ENCODE measurements at places on chromosomes 6 and 20. TPM values are rescaled to one million over a fixed set of nuclear protein-coding genes. Genes with fewer than 3 reads are reported as not detected.
A peak's percentile ranks its signal among the peaks of the same experiment; 100 is the strongest.

GRCh38 chr6:16729744-16730143 is 31.5 kb downstream of the ATXN1 start:
- no peak for DNase-seq

DNA sequence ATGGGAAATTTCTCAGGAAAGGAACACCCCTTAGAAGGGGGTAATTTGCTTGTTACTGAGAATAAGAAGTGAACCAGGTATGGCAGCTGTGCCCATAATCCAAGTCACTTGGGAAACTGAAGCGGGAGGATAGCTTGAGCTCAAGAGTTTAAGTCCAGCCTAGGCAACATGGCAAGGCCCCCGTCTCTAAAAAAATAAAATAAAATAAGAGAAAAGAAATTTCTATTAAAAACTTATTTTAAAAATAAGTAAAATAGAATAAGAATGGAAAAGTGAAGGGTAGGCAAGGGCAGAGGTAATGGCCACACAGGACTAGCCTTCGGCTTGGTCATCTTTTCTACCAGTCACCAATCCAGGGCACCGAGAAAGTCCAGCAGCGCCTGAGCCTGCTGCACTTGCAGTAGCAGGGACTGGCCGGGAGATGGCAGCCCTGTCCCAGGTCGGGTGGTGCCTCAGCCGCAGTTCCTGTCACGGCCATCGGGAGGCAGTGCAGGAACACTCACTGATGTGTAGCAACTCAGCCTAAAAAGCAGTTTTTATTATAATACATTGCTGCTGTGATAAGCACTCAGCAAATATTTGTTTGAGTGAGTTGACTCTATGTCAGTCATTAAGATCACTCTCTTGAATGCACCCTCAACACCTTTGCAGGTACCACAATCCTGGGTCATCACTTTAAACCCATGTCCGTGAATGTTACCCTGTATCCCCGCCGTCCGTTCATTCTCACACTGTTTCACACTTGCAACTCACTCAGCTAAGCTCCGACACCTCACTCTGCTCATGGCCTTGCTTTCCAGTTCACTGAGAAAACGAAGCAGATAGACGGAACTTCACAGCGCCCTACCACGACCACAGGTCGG is 23.2 kb upstream of the GCM1 start:
- DNase-seq: peak; percentile 89

GRCh38 chr20:41055679-41056078 is 27.1 kb downstream of the TOP1 start:
- no peak for DNase-seq

DNA sequence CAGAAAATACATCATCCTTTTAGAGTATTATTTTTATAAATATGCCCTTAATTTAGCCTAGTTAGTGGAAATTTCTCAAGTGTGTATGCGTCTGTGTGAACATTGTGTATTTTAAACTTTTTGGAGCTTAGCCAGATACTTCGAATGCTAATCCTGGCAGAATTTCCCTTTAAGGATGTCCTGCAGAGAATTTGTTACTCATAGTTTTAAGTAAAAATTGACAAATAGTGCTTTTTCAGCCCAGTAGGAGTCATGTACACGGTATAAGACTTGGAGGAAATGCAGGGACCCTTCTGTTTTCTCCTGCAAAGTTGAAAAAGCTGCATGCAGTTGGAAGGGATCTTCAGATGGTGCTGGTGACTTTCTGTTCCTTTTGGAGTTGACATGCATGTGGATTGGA is at the start of gene FHL5:
Gene FHL5 (plus strand): TSS at position 243 of the 400 bp plus-strand sequence. CDS start 40,486 bp downstream, outside the sequence.
- no peak for DNase-seq

DNA sequence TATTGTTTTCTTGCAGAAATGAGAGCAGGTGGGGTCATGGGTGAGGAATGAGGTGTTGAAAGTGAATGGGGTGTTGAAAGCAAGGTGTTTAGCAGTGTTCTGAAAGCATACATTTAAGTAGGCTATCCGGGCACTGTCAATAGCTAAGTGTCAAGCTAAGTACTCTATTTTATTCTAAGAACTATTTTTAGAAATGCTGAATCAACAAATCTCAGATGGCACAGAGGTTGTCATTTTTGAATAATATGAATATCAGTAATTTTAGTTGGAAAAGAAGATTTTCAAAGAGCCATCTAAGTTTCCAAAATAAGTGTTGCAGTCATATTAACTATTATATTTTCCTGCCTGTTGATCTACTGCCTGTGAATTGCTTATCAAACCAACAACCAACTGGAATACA is 21.7 kb upstream of the SLC17A3 start:
- no peak for DNase-seq

DNA sequence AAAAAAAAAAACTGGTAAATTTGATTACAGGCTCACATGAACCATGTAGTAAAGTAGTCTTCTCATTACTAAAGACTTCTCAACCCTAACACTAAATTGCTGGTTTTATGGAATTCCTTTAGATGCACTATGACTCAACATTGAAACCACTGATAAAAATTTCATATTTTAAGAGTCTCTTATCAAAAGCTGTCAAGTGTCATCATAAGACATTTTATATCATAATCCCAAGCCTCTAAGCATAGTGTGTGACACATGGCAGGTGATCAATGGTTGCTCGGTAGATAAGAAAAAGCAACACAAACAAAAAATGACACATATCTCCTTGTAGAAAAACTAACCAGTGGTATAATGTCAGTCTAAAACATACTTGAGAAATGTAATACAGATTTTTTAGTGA is 258.4 kb downstream of the RNGTT start:
- DNase-seq: no peak

DNA sequence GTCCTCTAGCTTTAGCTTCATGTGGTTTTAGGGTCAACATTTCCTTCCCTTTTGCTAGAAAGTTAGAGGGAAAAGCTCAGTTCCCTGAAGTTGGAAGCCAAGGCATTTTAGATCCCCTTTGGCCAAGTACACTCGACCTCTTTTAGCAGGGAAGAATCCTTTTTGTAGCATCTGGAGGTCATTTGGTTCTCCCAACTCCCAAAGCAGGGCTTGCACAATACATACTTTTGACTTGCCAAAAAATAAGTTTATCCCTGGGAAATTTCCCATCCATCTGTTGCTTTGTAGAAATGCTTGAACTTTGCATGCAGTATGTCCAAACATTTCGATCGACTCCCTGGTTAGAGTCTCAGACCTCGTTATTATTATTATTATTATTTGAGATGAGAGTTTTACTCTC is 4.6 kb upstream of the EDEM2 start:
- DNase-seq: no peak

DNA sequence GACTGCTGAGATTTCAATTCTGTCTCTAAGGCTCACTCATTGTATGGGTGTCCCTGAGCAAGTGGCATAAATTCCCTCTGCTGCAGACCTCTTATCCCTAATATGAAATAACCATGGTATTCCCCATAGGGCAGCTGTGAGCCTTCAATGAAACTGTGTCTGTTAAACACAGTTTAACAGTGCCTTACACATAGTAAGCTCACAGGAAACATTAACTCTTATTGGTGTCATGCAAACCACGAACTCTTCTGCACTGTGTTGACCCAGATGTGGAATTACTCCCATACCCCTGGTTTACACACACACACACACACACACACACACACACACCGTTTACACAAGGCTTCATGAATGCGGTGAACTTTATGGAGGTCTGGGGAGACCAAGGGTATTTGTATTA is 23.2 kb downstream of the DAAM2 start:
- no peak for DNase-seq

GRCh38 chr6:121901432-121901831 is 466.0 kb downstream of the GJA1 start:
- DNase-seq: no peak

- DNase-seq: no peak
Observed at GRCh38 chr6:2103765-2104523, 141.5 kb downstream of the GMDS start.

GRCh38 chr6:157912326-157912725 is 69.3 kb upstream of the SYNJ2 start:
- DNase-seq: peak; percentile 15

GRCh38 chr6:25606151-25606550 is 45.9 kb upstream of the SCGN start:
- no peak for DNase-seq

DNA sequence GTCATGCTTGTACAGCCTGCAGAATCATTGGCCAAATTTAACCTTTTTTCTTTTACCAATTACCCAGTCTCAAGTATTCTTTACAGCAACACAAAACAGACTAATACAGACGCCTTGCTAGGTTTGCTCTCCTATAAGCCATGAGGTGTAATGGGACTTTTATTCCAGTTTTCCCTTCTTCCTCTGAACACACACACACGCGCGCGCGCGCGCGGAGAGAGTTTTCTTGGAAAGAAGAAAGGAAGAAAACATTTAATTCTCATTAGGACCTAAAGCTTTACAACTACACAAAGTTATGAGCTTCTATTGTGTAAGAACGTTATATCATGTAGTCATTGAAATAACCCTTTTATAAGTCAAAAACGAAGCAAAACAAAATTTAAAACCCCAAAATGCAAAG is 681.6 kb upstream of the FLRT3 start:
- DNase-seq: no peak

- DNase-seq: no peak
Observed at GRCh38 chr6:108715832-108716231, 132.4 kb upstream of the ARMC2 start.

GRCh38 chr20:53617791-53618489 is 24.3 kb upstream of the ZNF217 start:
- no peak for DNase-seq

- no peak for DNase-seq
Observed at GRCh38 chr6:39362487-39362865, 40.0 kb upstream of the KCNK16 start.

DNA sequence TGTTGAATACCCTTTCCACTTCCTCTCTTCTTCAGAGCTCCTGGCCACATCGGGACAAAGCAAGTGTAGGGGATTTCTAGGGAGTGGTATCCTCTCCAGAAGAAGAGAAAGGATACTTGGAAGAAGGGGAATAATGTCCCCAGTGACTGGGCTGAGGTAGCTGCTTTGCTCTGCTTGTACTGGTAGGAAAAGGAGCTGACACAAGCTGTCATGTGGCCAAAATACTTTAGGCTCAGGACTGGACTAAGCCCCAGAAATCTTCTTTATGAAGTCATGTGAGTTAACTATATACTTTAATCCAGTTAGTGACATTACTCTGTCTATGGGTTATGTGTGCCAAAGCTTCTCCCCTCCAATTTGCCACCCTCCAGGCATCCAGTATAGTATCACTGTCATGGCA is 40.5 kb downstream of the AKIRIN2 start:
- no peak for DNase-seq

- DNase-seq: peak; percentile 30
Observed at GRCh38 chr6:4487538-4487937, 288.7 kb upstream of the CDYL start.

- DNase-seq: no peak
Observed at GRCh38 chr6:75396005-75396800, 97.4 kb downstream of the FILIP1 start.

DNA sequence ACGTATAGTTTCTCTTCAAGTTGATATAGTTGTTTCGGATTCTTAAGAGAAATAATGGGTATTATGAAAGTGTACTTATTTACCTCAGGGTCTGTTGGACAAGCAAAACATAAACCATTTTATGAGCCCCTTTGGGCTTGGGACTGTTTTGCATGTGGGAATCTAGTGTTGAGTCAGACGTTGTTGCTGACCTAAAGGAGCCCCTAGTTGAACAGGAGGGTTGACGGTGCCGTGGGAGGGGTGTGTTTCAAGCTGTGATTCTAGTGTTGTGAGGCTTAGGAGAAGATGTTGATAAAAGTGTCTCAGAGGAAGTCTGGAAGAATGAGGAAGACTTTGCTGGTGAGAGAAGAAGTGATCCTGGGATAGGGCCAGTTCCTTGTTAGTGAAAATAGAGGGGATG is 140.0 kb downstream of the ARID1B start:
- DNase-seq: no peak

DNA sequence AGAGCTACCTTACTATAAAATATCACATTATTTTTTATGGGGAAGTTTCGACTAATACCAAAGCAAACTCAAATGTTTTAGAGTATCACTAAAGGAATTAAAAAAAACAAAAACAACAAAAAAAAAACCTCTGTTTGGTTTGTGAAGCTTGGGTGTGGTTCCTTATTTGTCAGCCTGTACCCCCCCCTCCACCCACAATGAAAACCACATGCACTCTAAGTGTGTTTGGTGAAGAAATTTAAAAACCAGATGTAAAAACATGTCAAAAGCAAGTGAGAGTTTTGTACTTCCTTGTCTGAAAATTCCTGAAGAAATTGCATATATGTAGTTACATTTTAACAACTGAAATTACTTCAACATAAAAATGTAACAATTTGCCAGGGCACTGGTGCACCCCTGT is 3.1 kb downstream of the STK38 start:
- DNase-seq: no peak

GRCh38 chr6:168746013-168746412 is 305.0 kb downstream of the SMOC2 start:
- no peak for DNase-seq

GRCh38 chr6:131764350-131764749 is 43.5 kb upstream of the ENPP1 start:
- no peak for DNase-seq

EDN3 gene
- 76.3 TPM for total RNA-seq

PRR18 gene
- total RNA-seq: 0.67 TPM

DEFB132 gene
- not detected for total RNA-seq

RAD21L1 gene
- total RNA-seq: not detected

CST5 gene
- not detected for total RNA-seq

TREM2 gene
- 1.0 TPM for total RNA-seq

CDSN gene
- total RNA-seq: not detected

SLC17A9 gene
- total RNA-seq: 0.68 TPM

PRKN gene
- 5.2 TPM for total RNA-seq

SLC17A1 gene
- not detected for total RNA-seq

WFDC10A gene
- not detected for total RNA-seq

All from thyroid gland (tissue), 4 donors.